ENCODE measurements at places on chromosomes 11 and 22.

- H3K4me3 ChIP-seq: no peak overlapping the region
- H3K27ac ChIP-seq: no peak overlapping the region
- DNase-seq: no peak
- peaks cover 16% of the 10 kb centered on the region for H3K4me1 ChIP-seq
- no peaks in the 10 kb centered on the region for H3K36me3 ChIP-seq
Measured at GRCh38 chr22:36912694-36913426, 568 bp upstream of the CSF2RB start.

DNA sequence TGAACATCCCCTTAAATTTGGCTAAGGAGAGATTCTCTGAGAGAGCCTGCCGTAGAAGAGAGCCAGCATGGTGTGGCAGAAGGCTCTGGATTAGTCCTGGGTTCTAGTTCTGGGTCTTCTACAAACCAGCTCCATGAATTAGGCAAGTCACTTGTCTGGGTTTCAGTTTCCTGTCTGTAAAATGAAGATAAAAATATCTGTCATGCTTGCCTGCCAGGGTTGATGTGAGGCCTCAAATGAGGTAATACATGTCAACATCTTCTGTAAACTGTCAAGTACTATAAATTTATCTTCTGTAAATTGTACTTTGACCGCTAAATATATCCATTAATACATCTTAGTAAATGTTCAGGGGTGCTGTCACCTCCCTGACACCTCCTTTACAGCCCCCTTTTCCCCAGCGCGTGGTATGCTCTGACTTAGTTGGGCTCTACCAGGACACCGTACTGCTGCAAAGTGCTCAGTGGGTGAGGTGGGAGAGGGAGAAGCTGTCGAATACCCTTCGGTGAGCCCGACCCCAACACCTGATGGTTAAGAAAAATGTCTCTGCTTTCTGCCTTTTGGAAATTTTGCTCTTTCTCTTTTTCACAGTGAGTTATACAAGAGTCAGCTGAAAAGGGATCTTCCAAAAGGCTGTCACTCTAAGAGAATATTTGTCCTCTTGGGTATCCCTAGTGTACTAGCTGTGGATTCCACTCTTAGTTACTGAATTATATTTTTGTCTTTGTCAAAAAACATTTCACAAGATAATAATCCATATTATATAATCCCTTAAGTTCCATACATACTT lies 15.0 kb downstream of the RBX1 start:
- no peak overlapping the region for H3K27ac ChIP-seq
- DNase-seq: no peak
- peaks cover 13% of the 10 kb centered on the region for H3K4me1 ChIP-seq
- H3K36me3 ChIP-seq: peaks cover 2% of the 10 kb centered on the region
- no peaks in the 10 kb centered on the region for H3K27me3 ChIP-seq

GRCh38 chr11:113287801-113288200 lies 26.6 kb upstream of the TTC12 start:
- H3K4me1 ChIP-seq: no peaks in the 10 kb centered on the region
- H3K27ac ChIP-seq: no peak overlapping the region
- no peak for DNase-seq
- H3K4me3 ChIP-seq: no peak overlapping the region
- H3K27me3 ChIP-seq: no peaks in the 10 kb centered on the region
- H3K36me3 ChIP-seq: no peaks in the 10 kb centered on the region

DNA sequence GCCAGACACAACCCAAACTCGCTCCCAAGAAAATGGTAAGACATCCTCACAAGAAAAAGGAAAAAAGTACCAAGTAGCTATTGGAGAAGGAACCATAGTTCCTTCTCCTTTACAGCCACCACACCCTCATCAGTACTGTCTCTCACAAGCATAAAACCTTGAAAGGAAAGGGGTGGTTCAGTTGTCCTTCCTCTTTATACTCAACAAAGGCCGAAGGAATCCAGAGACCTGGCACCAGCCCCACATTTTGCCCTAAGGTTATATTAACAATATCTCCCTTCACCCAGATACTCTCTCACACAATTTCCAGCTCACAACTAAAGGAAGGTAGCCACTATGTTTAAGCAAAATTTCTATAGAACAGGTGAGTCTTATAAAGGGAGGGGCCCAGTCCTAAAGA lies 8.5 kb downstream of the FHIP1B start:
- DNase-seq: no peak
- no peak overlapping the region for H3K27ac ChIP-seq
- H3K36me3 ChIP-seq: peaks cover 56% of the 10 kb centered on the region
- peaks cover 52% of the 10 kb centered on the region for H3K4me1 ChIP-seq
- H3K4me3 ChIP-seq: no peak overlapping the region

- no peaks in the 10 kb centered on the region for H3K36me3 ChIP-seq
- H3K4me3 ChIP-seq: no peak within 1 kb of the TSS
- DNase-seq: no peak
- no peak within 1 kb of the TSS for H3K27ac ChIP-seq
- peaks cover 7% of the 10 kb centered on the region for H3K27me3 ChIP-seq
- H3K4me1 ChIP-seq: no peaks in the 10 kb centered on the region
Measured at GRCh38 chr11:102780491-102780918, at the start of gene MMP10. Gene MMP10, minus strand, starts transcription at chr11:102780628. Its CDS starts 37 bp downstream, at chr11:102780591.

- peaks cover 29% of the 10 kb centered on the region for H3K27me3 ChIP-seq
- peak overlapping the region; percentile 23 for H3K4me3 ChIP-seq
- no peaks in the 10 kb centered on the region for H3K36me3 ChIP-seq
- no peak for DNase-seq
- H3K4me1 ChIP-seq: peaks cover 22% of the 10 kb centered on the region
- H3K27ac ChIP-seq: no peak overlapping the region
Measured at GRCh38 chr22:29313576-29314466, 1.7 kb downstream of the RASL10A start.

DNA sequence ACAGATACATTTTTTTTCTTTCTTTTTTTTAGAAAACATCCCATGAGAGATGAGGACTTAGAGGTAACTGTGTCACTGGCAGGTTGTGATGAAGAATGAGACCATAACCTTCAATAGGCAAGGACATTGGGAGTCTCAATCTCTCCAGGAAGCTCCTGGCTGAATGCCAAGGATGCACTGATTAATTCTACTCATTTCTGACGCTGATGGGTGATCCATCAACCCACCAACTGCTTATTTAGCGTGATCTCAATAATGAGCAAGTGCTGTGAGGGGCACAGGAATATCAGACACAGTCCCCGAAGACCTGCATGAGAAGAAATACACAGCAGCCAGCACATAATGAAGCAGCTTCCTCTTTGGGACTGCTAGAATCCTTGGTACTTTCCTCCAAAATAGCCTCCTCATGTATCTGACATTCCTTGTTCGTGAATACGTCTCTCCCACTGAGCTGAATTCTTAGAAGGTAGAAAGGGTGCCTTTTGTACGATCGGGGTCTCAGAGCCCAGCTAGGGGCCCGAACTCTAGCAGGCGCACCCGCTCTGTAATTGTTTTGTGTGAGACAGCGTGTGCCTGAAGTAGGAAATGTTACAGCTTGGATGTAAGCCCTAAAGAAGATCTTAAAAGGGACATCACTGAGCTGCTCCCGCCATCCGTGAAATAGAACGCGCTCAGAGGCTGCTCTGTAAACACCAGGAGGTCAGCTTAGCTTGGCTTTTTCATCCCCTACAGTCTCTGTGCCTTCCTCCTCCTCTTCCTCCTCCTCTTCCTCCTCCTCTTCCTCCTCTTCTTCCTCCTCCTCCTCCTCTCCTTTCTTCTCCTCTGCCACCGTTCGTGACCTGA lies 7.2 kb downstream of the CLMP start:
- H3K4me3 ChIP-seq: no peak overlapping the region
- peaks cover 17% of the 10 kb centered on the region for H3K27me3 ChIP-seq
- no peaks in the 10 kb centered on the region for H3K36me3 ChIP-seq

DNA sequence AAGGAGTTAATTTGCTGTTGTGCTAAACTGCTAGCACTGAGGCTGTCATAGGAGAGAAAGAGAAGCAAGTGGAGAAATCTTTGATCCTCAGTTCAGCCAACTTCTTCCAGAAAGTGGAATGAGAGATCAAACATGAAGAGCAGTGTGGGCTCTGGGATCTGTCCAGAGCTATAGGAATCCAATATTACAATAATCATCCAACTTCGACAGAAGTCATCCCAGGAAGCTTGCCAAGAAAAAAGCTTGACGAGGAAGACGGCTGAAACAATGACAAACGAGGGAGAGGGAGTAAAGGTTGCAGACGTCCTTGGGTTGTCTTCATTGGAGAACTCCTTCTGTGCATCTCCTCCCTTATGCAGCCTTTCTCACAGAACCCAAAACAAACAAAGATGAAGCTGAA lies 496.2 kb downstream of the INSC start:
- H3K27ac ChIP-seq: no peak overlapping the region
- H3K4me1 ChIP-seq: no peaks in the 10 kb centered on the region
- peaks cover 2% of the 10 kb centered on the region for H3K27me3 ChIP-seq
- no peak overlapping the region for H3K4me3 ChIP-seq

GRCh38 chr22:33921525-33922348 lies 1.5 kb upstream of the LARGE1 start:
- peak overlapping the region; percentile 83 for H3K4me3 ChIP-seq
- H3K4me1 ChIP-seq: peaks cover 19% of the 10 kb centered on the region
- no peak for DNase-seq
- no peak overlapping the region for H3K27ac ChIP-seq

- H3K27me3 ChIP-seq: peaks cover 15% of the 10 kb centered on the region
- H3K27ac ChIP-seq: no peak overlapping the region
- H3K36me3 ChIP-seq: no peaks in the 10 kb centered on the region
- no peak overlapping the region for H3K4me3 ChIP-seq
Measured at GRCh38 chr11:110185121-110185591, 92.0 kb downstream of the ZC3H12C start.

DNA sequence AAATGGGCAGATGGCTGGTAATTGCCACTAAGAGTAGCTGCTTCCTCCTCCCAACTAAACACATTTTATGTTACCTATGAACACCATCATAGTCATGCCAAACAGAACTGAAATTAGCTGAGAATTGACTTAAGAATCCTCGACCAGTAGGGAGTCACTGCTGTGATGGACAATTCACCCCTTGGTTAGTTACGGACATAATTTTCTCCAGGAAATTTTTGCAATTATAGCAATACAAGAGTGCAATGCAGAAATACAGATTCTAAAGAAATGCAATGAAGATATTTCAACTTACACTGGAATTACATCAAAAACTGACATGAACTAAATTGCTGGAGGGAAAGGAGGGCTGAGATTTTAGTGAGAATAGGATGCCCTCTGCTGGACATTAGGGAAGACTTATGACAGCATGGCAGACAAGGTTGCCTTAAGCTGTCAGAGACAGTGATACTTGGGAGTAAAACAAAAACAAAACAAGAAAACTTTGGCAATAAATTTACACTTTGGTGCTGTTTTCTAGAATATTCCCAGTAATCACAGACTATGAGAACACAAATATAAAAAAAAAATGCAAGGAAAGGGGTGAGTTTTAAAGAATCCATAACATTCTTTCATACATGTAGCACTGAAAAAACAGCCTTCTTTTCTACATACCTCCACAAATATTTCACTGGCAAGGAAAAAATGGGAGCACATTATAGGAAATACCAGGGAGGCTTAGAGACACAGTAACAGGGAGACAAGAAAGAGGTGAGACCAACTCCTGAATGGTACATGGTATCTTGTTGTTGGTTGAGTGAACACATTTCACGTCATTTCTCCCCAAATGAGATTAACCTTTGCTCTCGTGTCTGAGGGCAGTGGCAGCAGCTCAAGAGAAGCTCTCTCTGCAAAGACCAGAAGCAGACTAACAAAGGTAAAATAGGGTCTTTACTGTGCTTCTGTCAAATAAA lies 11.2 kb upstream of the PPP2R1B start:
- DNase-seq: peak; percentile 16
- H3K4me3 ChIP-seq: no peak overlapping the region
- H3K27ac ChIP-seq: no peak overlapping the region
- no peaks in the 10 kb centered on the region for H3K27me3 ChIP-seq
- H3K4me1 ChIP-seq: peaks cover 9% of the 10 kb centered on the region
- H3K36me3 ChIP-seq: peaks cover 2% of the 10 kb centered on the region

DNA sequence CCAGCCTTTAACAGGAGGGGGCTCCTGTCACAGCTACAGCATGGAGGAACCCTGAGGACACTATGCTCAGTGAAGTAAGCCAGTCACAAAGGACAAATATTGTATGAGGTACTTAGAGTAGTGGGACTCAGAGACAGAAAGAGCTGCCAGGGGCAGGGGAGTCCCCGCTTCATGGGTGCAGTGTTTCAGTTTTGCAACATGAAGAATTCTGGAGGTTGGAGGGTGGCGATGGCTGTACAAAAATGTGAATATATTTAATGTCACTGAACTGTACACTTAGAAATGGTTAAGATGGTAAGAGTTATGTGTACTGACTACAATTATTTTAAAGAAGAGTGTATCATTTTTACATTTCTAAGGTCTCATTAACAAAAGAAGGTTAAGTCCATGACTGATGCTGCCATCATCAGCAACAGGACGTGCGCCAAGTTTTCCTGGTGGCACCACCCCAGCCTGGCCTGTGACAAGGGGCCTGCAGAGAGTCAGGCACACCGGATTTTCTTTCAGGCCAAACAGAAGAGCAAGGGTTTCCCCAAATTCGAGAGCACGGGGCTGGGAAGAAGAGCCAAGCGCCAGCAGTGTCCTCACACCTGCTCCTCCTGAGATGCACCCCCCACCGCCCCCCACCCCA lies 22.1 kb downstream of the YPEL1 start:
- H3K27me3 ChIP-seq: no peaks in the 10 kb centered on the region
- no peak for DNase-seq
- H3K36me3 ChIP-seq: no peaks in the 10 kb centered on the region
- no peak overlapping the region for H3K27ac ChIP-seq
- H3K4me1 ChIP-seq: peaks cover 8% of the 10 kb centered on the region

DNA sequence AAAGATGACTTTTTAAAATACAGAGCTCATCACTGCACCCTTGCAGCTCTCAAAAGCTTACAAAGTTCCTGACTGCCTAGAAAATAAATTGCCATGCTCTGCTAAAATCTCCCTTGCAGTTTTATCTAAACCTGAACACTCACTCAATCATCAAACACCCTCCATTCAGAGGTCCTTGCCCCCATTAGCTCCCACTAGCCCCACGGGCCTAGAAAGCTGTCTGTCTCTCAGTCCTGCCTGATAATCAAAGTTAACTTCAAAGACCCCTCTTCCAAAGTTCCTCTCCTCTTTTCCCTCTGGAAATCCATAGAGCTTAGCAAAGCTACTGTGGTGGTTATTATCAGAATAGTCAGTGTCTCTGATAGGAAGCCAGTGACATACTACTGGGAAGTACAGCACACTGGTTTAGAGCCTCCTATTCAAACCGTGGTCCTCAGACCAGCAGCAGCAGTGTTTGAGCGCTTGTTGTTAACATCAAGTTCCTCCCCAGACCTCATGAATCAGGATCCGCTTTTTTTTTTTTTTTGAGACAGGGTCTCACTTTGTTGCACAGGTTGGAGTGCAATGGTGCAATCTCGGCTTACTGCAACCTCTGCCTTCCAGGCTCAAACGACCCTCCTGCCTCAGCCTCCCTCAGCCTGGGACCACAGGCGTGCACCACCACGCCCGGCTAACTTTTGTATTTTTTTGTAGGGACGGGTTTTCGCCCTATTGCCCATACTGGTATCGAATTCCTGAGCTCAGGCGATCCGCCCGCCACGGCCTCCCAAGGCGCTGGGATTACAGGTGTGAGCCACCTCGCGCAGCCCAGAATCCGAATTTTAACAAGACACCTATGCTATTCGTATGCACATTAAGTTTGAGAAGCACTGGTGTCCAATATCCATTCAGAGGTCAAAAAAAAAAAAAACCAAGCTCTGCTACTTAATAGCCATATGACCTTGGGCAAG lies 1.2 kb downstream of the NDUFC2 start:
- no peaks in the 10 kb centered on the region for H3K27me3 ChIP-seq
- peak overlapping the region; percentile 97 for H3K4me3 ChIP-seq
- peaks cover 16% of the 10 kb centered on the region for H3K36me3 ChIP-seq

All from naive thymus-derived CD8-positive, alpha-beta T cell (primary cell).